Aorta (tissue), 5 donors: ENCODE measurements at places on chromosomes 4 and X. TPM values are rescaled to one million over a fixed set of nuclear protein-coding genes. Genes with fewer than 3 reads are reported as not detected.

The SYNPO2 gene
- total RNA-seq, result 393 TPM

The CASP3 gene
- total RNA-seq, result 23.2 TPM

The SASH3 gene
- total RNA-seq, result 16.1 TPM

The HERC3 gene
- total RNA-seq, result 46.2 TPM

GRCh38 chrX:150184491-150184890, 178.6 kb upstream of the MAMLD1 start:
- H3K27me3 ChIP-seq, result no peaks in the 10 kb centered on the region
- no peak overlapping the region for H3K4me3 ChIP-seq
- no peak for DNase-seq
- H3K27ac ChIP-seq, result no peak overlapping the region
- no peaks in the 10 kb centered on the region for H3K36me3 ChIP-seq

GRCh38 chrX:119755981-119756533, 2.3 kb upstream of the SOWAHD start:
- no peaks in the 10 kb centered on the region for H3K36me3 ChIP-seq
- no peak overlapping the region for H3K4me3 ChIP-seq
- H3K27me3 ChIP-seq, result no peaks in the 10 kb centered on the region
- no peak for DNase-seq
- H3K4me1 ChIP-seq, result no peaks in the 10 kb centered on the region
- no peak overlapping the region for H3K27ac ChIP-seq

DNA sequence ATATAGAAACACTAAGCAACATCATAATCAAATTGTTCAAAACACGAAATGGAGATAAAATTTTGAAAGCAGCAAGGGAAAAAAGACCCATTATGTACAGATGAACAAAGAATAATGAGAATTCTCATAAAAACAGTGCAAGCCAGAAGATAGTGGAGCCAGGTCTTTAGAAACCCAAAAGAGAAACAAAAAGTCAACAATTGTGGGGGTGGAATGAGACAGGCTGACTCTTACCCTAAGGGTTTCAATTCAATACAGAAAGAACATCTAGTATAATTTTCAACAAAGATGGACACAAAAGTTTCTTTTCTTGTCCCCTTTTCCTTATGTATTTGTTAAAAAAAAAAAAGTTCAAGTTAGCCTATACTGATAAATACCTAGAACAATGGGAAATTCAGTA, 34.0 kb upstream of the MAGEB2 start:
- no peaks in the 10 kb centered on the region for H3K27me3 ChIP-seq
- H3K4me3 ChIP-seq, result no peak overlapping the region
- no peak overlapping the region for H3K27ac ChIP-seq
- no peak for DNase-seq
- H3K4me1 ChIP-seq, result peaks cover 1% of the 10 kb centered on the region

- no peak overlapping the region for H3K4me3 ChIP-seq
- H3K36me3 ChIP-seq, result no peaks in the 10 kb centered on the region
- no peaks in the 10 kb centered on the region for H3K27me3 ChIP-seq
- no peak overlapping the region for H3K27ac ChIP-seq
- no peak for DNase-seq
- no peaks in the 10 kb centered on the region for H3K4me1 ChIP-seq
Observed at GRCh38 chr4:122710434-122711308, 21.8 kb upstream of the BBS12 start.

DNA sequence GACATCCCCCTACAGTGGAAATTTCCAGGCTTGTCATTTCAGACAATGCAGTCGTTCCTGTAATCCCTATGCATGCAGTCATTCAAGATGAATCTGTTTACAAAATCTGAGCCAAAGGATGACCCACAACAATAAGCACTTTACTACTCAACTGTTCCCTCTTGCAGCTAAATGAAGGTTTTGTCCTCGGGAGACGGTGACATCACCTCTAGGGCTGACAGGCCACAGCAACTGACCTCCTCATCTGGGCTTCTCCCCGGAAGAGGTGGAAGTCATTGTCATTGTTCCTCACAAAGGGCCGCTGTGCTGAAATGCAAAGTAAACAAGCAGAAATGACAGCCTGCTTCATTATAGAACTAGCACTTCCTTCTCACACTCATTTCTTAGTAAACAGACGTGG, 29.2 kb downstream of the CLRN2 start:
- H3K4me1 ChIP-seq, result no peaks in the 10 kb centered on the region
- H3K27me3 ChIP-seq, result peaks cover 1% of the 10 kb centered on the region
- DNase-seq, result no peak

DNA sequence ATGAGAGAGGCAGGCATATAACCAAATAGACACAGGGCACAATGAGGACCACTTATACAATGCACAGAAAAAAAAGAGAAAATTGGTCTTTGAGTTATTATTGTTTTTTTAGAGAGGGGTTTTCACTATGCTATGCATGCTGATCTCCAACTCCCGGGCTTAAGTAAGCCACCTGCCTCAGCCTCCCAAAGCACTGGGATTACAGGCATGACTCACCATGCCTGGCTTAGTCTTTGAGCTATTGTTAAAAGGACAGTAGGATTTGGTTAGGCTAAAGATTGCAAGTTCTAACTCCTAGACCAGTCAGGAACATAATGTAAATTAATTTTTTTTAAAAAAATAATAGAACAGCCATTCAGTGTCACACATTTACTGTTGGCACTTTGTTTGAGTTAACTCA, 340.1 kb downstream of the GPAT3 start:
- no peak overlapping the region for H3K4me3 ChIP-seq
- no peaks in the 10 kb centered on the region for H3K36me3 ChIP-seq
- no peak for DNase-seq
- H3K27ac ChIP-seq, result no peak overlapping the region
- H3K4me1 ChIP-seq, result no peaks in the 10 kb centered on the region
- H3K27me3 ChIP-seq, result peaks cover 2% of the 10 kb centered on the region

GRCh38 chr4:3189459-3189858, 59.5 kb upstream of the MSANTD1 start:
- H3K36me3 ChIP-seq, result peaks cover 2% of the 10 kb centered on the region
- H3K27me3 ChIP-seq, result no peaks in the 10 kb centered on the region
- no peak for DNase-seq
- no peak overlapping the region for H3K27ac ChIP-seq

- H3K4me1 ChIP-seq, result no peaks in the 10 kb centered on the region
- no peaks in the 10 kb centered on the region for H3K36me3 ChIP-seq
- H3K27ac ChIP-seq, result no peak overlapping the region
- H3K27me3 ChIP-seq, result no peaks in the 10 kb centered on the region
Observed at GRCh38 chr4:8089862-8090261, 68.8 kb downstream of the ABLIM2 start.

- peak within 1 kb of the TSS; percentile 66 for H3K4me3 ChIP-seq
- H3K27ac ChIP-seq, result peak within 1 kb of the TSS; percentile 65
- no peaks in the 10 kb centered on the region for H3K36me3 ChIP-seq
- H3K4me1 ChIP-seq, result no peaks in the 10 kb centered on the region
- H3K27me3 ChIP-seq, result no peaks in the 10 kb centered on the region
- DNase-seq, result peak; percentile 89
Observed at GRCh38 chr4:139665690-139666529, at the start of gene MGST2. Gene MGST2 (plus strand): TSS chr4:139665819. CDS start chr4:139666020, 201 bp downstream.

GRCh38 chr4:44760142-44760898, 34.0 kb upstream of the GNPDA2 start:
- no peaks in the 10 kb centered on the region for H3K4me1 ChIP-seq
- no peaks in the 10 kb centered on the region for H3K36me3 ChIP-seq
- H3K27ac ChIP-seq, result no peak overlapping the region
- H3K4me3 ChIP-seq, result no peak overlapping the region
- no peak for DNase-seq

- no peaks in the 10 kb centered on the region for H3K27me3 ChIP-seq
- H3K27ac ChIP-seq, result no peak overlapping the region
- H3K4me3 ChIP-seq, result no peak overlapping the region
- H3K4me1 ChIP-seq, result no peaks in the 10 kb centered on the region
- no peaks in the 10 kb centered on the region for H3K36me3 ChIP-seq
Observed at GRCh38 chrX:120302434-120302833, 8.8 kb downstream of the TMEM255A start.

DNA sequence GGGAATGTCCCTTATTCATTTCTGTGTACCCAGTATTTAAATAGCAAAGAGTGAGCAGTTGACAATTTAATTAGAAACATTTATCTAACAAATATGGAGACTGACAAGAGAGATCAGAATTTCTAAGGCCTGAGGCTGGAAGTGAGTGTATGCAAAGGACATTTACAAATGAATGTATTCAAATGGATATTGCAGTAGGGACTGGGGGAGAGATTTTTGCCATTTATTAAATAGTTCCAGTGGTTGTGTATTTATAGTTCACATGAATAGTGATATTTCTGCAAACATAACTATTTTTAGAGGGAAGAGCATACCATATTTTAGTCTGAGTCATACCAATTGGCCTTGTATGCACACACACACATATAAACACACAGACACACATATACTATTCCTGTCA, 592.4 kb downstream of the GLUD2 start:
- no peak for DNase-seq
- no peak overlapping the region for H3K4me3 ChIP-seq
- H3K27ac ChIP-seq, result no peak overlapping the region
- H3K4me1 ChIP-seq, result no peaks in the 10 kb centered on the region

GRCh38 chr4:158176108-158176507, 3.3 kb upstream of the GASK1B start:
- no peaks in the 10 kb centered on the region for H3K27me3 ChIP-seq
- no peak for DNase-seq
- H3K36me3 ChIP-seq, result no peaks in the 10 kb centered on the region
- H3K27ac ChIP-seq, result peak overlapping the region; percentile 84
- H3K4me1 ChIP-seq, result peaks cover 7% of the 10 kb centered on the region

DNA sequence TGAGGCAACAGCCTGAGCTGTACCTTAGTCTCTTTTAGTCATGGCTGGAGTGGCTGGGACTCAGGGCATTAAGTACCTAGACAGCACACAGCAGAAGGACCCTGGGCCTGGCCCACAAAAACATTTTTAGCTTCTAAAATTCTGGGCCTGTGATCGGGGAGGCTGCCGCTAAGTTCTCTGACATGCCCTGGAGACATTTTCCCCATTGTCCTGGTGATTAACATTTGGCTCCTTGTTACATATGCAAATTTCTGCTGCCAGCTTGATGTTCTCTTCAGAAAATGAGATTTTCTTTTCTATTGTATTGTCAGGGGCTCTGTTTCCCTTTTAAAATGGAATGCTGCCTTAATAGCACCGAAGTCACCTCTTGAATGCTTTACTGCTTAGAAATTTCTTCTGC, 952.4 kb downstream of the TRAM1L1 start:
- H3K27me3 ChIP-seq, result no peaks in the 10 kb centered on the region
- no peaks in the 10 kb centered on the region for H3K4me1 ChIP-seq
- no peak overlapping the region for H3K4me3 ChIP-seq
- no peaks in the 10 kb centered on the region for H3K36me3 ChIP-seq
- DNase-seq, result no peak

DNA sequence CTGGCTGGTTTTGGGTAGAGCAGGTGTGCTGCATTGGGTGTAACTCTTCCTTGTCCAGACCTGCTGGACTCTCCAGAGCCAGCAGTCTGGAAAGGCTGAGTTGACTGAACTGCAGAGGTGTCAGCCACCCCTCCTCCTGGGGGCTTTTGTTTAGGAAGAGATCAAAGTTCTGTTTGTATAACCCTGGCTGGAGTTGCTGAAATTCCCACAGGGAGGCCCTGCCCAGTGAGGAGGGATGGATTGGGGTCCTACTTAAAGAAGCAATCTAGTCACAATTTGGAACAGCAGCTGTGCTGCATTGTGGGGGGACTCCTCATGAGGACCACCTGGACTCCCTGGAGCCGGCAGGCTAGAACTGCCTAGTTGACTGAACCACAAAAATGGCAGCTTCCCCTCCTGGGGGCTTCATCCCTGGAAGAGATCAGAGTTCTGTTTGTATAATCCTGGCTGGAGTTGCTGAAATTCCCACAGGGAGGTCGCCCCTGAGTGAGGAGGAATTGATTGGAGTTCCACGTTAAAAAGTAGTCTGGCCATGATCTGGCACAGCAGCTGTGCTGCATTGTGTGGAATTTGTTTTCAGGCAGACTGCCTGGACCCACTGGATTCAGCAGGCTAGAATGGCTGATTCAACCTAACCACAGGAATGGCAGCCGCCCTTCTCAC, 264.9 kb upstream of the ZC4H2 start:
- no peak overlapping the region for H3K27ac ChIP-seq
- H3K27me3 ChIP-seq, result no peaks in the 10 kb centered on the region
- no peak for DNase-seq
- H3K4me1 ChIP-seq, result no peaks in the 10 kb centered on the region
- H3K4me3 ChIP-seq, result no peak overlapping the region

DNA sequence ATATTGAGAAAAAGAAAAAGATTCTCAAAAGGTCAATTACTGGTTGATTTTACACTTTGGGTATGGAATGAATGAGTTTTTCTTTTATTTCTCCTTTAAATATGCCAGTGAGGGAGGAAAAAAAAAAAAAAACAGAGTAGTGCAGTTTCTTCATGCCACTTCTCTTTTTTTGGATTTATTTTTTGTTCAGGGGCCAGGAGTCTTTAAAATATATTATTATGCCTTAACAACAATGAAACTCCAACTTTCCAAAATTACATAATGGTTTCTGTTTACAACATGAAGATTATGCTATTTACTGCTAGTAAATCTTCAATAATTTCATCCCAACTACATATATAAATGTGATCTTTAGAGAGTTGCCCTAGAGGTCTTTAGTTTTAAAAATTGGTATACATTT, 31.9 kb downstream of the DTHD1 start:
- H3K27me3 ChIP-seq, result no peaks in the 10 kb centered on the region
- DNase-seq, result no peak
- no peaks in the 10 kb centered on the region for H3K4me1 ChIP-seq
- no peak overlapping the region for H3K4me3 ChIP-seq

DNA sequence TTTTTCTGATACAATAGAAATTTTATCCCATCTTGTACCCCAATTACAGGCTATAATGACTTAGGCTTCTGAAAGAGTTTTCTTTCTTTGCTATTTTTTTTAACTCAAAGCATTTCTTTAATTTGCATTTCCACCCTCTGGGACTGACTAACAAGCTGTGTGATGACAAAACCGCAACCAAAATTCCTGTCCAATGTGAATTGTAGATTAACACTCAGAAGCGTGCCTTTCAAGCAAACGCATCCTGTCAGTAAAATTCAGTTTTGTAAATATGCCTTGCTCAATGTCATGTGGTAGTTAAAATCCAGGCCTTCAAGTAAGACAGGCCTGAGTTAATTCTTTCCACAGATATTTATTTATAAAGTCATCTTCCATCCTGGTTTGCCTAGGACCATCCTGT, 50.3 kb downstream of the STK32B start:
- H3K27me3 ChIP-seq, result no peaks in the 10 kb centered on the region
- no peak for DNase-seq
- no peaks in the 10 kb centered on the region for H3K4me1 ChIP-seq

GRCh38 chr4:82773057-82773456, 25.5 kb downstream of the SCD5 start:
- H3K27me3 ChIP-seq, result no peaks in the 10 kb centered on the region
- no peaks in the 10 kb centered on the region for H3K36me3 ChIP-seq
- no peak overlapping the region for H3K4me3 ChIP-seq

DNA sequence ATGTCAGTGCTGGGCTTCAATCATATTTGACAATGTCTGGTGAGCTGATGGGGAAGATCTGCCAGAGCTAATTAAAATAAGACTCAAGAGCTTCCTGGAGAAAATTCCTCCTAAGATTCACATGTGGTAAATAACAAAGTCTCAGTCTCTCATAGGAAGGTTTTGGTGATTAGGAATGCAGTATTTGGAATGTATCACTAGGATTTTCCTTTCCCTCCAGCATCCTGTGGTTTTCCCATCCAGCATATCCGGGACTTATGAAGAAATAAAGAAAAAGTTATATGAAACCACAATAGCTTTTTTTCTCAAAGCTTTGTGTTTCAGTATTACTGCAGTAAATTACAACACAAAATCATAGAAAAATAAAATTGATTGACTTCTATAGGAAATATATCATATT, 1597.1 kb downstream of the ADGRL3 start:
- no peak overlapping the region for H3K4me3 ChIP-seq
- no peak for DNase-seq
- H3K27ac ChIP-seq, result no peak overlapping the region
- H3K27me3 ChIP-seq, result no peaks in the 10 kb centered on the region
- no peaks in the 10 kb centered on the region for H3K4me1 ChIP-seq
- H3K36me3 ChIP-seq, result no peaks in the 10 kb centered on the region
